ENCODE measurements at places on chromosomes 3 and 15.

DNA sequence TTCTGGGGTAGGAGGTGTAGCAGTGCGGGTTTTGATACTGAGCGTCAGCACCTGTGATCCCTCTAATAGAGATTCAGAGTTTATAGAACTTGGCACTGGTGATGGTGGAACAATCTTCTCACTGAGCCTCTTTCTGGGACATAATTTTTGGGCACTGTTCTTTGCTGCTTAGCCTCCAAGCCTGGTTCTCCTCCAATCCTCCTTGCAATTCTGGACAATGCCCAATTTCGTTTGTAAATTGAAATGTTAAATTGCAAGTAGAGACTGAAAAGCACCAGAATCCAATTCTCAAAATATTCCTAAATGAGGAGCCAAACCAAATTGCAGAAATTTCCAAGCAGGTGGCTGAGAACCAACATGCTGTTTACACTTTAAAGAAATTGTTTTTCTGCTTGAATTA, 149.8 kb upstream of the ABI3BP start:
- DNase-seq = no peak

- DNase-seq = no peak
Observed at GRCh38 chr15:51104512-51104911, 9.8 kb upstream of the TNFAIP8L3 start.

DNA sequence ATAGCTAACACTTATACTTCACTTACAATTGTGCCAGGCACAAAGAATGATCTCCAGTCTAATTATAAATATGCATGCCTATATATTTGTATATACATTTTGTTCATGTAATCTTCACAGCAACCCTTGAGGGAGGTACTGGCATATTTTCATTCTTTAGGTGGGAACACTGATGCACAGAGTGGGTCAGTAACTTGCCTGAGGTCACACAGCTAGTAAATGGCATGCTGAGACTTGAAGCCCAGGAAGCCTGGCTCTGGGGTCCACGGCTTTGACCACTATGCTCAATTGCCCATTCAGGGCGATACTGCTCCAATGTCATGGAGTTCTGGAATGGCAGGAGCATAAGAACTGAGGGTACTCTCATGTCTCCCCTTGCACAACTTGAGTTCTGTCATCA, 139.8 kb downstream of the SHQ1 start:
- DNase-seq = no peak

GRCh38 chr15:74621546-74621920, 5.9 kb downstream of the CLK3 start:
- no peak for DNase-seq

- no peak for DNase-seq
Observed at GRCh38 chr3:139292192-139292591, 51.6 kb upstream of the MRPS22 start.

DNA sequence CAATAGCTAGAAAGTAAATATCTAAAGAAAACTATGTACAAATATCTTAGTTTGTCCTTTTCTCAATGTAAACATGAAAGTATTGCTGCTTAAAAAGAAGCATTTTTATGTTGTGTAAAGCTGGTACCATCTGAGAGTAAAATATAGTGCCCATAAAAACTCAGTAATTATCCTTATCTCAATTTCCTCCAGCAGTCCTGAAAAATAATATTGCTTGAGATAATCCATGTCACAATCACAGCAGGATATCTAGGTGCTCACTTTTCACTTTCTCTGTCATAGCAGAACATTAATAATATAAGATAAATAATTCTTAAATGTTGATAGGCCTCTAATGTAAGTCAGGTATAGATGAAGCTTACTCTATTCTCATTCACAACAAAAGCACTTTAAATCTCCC, 285.5 kb downstream of the ZBBX start:
- DNase-seq = no peak

- DNase-seq = no peak
Observed at GRCh38 chr3:154729741-154730140, 299.8 kb upstream of the GPR149 start.

DNA sequence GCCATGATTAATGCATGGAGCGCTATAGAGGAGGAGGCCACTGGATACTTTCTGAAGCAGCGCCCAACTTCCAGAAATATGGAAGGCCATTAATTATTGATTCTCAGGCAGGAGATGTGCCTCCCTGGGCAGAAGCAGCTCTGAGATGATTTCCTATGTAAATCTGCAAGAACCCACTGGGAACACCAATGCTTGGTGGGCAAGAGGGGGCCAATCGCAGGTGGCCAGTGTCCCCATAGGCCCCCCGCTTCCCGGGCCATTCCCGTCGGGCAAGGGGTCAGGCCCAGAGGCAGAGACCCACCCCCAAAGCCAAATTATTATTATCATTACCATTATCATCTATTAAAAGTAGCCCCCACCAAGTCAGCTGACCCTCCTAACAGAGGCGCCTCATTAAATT, 288.0 kb upstream of the TLE3 start:
- no peak for DNase-seq

DNA sequence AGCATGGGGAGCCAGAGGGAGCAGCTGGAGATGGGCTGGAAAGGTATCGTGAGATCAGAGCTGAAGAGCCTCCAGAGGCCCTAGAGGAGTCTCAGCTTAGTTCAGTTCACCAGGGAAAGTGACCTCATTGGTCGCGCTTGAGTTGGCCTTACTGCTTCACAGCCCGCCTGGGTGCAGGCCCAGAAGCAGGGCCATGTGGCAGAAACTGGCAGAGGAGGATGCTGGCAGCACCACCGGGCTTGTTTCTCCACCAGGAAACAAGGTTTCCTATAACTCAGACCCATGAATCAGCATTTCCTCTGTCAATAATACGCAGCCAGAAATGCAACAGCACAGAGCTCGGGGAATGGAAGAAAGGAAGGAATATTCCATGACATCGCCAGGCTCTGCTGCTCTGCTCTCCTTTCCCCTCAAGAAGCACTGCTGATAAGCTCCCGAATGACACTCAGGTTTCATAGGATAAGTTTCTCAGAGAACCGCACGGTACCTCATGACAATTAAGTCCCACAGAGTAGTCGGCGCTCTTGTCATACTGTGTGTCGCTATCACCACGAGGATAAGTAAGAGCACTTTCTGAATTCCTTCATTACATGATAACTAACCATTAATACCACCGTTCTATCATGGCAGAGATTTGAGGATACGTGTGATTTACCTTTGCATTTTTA, 147.1 kb upstream of the LPP start:
- DNase-seq = no peak

DNA sequence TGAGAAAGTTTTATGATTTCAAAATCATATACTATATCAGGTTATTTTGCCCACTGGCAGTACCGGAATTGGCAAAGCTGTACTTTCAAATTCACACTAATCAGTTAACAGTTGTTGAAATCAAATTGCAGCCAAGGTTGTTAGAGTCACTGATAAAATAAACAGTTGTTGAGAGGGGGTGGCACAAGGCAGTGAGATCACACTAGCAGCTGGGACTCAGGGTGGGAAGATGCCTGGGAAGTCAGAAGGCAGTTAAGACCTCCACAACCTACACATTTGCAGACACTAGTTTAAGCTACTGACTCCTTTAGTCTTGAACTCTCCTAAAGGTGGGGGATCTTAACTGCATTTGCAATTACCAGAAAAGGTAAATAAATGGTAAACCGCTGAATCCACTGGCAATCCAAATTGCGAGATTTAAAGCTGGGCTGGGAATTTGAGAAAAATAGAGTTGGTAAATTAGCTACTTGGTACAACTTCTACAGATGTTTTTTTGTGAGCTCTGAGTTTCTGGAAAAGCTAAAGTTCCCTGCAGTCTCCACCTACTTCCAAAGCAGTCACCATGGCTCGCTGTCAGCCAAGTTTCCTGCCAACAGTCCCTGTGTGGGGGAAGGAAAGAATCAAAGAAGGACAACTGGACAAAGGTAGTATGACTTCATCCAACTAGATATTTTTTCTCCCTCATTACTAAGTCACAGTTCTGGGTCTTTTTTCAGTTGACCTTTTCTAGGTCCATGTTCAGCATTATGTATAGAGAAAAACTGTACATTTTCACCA, 105.7 kb downstream of the ZNF385D start:
- DNase-seq = no peak

DNA sequence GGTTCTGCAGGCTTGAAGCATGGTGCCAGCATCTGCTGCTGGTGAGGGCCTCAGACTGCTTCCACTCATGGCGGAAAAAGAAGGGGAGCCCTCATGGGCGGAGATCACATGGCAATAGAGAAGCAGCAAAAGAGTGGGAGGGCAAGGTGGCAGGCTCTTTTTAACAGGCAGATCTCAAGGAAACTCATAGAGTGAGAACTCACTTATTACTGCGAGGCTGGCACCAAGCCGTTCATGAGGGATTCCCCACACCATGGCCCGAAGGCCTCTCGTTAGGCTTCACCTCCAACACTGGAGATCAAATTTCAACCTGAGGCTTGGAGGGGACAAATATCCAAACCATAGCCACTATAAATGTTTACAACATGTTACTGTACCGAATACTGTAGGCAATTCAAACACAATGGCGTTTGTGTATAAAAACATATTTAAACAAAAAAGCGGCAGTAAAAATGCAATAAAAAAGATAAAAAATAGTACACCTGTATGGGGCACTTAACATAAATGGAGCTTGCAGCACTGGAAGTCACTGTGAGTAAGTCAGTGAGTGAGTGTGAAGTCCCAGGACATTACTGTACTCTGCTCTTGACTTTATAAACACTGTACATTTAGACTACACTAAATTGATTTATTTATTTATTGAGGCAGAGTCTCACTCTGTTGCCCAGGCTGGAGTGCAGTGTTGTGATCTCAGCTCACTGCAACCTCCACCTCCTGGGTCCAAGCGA, 18.8 kb upstream of the MOBP start:
- no peak for DNase-seq

DNA sequence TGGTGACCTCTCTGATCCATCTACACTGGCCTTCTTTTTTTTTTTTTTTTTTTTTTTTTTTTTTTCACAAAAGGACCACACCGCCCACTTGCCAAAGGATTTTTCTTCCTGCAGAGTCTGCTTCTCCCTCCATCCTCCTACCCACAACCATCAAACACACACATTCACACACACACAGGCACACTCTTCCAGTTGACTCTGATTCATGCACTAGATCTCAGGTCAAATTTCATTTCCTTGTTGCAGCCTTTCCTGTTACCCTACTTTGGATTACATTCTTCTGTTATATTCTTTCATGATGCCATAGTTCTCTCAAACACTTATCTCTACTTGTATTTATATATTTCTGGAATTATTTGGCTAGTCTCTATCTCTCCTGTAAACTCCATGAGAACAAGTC, 133.9 kb downstream of the STAC start:
- peak; percentile 21 for DNase-seq

DNA sequence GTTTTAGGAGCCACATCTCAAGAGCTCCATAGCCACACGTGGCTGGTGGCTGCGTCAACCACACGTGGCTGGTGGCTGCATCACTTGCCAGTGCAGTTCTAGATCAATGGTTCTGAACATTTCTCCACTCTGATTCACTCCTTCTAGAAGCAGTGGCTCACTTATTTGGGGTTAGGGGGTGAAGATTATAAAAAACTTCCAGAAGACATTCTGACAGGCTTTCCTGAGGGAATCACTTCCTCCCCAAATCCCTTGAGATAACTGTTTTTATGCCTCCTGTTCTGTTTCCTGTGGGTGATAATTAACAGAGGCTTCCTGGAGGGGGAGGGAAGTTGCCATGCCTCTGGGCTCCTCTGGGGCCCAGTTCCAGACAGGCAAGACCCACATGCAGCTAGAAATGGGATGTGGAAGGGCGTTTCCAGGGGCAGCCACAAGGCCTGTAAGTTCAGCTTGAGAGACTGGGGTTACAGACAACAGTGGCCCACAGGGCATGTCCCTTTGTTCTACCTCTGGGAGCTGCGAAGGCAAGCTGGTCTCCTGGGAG, 23.6 kb downstream of the HEG1 start:
- no peak for DNase-seq

DNA sequence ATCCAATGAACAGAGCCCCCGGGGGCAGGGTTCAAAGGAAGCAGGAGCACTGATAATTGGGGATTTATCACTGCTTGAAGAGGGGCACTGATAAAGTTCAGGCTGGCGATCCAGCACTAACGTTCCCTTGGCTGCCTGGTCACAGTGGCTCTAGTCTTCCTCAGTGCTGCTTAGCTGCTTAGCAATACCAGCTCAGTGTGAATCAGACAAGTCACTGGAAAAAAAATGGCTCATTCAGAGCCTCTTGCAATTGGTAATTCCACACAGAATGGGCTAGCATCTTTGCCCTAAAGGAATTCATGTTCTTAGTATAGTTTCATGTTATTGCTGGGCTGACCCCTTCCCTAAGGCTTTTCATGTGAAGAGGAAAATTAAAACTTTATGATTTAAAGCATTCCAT, 95.7 kb upstream of the SLC2A2 start:
- no peak for DNase-seq

DNA sequence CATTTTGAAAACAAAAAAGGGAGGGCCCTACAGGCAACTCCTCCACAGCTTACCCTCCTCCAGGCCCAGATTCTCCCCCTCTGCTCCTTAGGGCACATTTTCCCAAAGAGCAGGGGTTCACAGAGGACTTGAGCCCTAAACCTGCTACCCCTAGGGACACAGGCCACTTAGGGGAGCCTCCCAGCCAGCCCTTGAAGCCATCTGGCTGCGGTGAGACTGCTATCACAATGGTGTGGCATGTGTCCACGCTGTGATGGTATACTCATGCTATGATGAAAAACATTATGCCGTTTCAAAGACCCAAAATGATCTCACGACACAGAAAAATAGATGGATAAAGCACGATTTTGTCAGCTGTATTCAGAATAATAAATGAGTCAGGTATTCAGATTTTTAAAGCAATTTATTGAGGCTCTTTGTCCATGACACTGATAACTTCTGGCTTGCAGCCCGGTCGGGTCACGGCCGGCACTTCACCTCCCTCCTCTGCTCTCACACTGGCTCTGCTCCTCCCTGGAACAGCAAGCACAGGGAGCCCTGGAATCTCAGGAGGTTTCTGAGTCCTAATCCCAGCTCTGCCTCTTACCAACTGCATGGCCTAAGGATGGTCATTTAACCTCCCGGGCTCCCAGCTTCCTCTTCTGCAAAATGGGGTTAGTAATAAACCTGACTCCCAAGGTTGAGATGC, 115.3 kb downstream of the MEGF11 start:
- DNase-seq = no peak

- no peak for DNase-seq
Observed at GRCh38 chr3:143245692-143246091, 126.1 kb downstream of the CHST2 start.

DNA sequence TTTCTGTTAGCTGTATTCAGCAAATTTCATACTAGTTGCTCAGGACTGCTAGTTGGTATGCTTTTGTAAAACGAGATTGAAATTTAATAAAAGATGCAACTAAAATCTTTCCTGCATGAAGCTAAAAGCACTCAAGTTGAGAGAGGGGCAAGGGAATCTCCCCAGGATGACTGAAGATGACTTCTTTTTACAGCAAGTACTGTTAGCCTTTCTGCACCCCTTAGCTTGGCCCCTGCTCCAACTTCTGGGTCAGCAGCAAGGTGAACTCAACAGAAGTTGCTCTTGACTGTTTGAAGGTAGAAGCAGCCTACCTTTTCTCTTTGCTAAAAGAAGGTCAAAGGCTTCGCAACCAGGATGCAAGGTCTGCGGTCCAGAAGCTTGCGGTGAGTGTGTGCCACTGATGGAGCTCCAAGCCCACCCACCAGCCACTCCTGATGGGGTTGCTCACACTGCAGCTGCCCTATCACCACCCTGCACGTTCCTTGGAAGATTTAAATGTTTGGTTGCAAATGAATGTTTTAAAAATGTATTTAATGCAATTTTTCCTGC, 32.5 kb downstream of the NME9 start:
- DNase-seq = no peak

- no peak for DNase-seq
Observed at GRCh38 chr3:118988198-118989130, 46.2 kb downstream of the IGSF11 start.
